PC-3 (cell line): ENCODE measurements at places on chromosomes 2 and 18. TPM values are rescaled to one million over a fixed set of nuclear protein-coding genes. Genes with fewer than 3 reads are reported as not detected.

DNA sequence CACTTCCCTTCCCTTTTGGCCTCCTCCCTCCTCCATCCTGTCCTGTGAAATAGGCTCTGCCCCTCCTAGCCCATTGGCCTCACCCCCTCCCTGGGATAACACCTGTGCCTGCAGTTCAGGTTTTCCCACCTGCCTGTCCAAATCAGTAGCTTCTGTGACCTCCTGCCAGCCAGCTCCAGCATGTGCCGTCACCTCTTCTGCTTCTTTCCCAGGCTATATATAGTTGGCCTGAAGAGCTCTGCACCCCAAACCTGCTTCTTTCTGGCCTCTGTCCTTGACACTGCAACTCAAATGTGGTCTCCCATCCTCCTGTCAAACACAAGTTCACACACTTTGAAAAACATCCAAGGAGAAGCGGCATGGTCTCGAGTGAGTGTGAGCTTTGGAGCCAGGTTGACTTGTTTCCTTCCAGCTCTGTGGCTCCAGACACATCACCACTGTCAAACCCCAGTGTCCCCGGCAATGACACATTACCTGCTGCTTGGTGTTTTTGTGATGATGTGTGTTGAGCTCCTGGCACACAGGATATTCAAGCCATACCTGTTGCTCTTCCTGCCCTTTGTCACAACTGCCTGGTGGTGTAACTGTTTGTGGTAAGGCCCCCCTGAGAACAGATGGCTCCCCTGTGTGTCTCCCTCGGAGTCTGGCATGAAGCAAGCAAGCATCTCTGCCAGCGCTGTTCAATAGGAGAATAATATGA lies 143.6 kb upstream of the DAPL1 start:
- no peaks in the 10 kb centered on the region for H3K27me3 ChIP-seq
- H3K4me3 ChIP-seq = no peak overlapping the region
- no peaks in the 10 kb centered on the region for H3K36me3 ChIP-seq
- H3K27ac ChIP-seq = no peak overlapping the region
- no peak for DNase-seq
- H3K4me1 ChIP-seq = peaks cover 14% of the 10 kb centered on the region

Gene ST8SIA5
- total RNA-seq = 0.04 TPM in 1 of 2 replicates, not detected in the other

DNA sequence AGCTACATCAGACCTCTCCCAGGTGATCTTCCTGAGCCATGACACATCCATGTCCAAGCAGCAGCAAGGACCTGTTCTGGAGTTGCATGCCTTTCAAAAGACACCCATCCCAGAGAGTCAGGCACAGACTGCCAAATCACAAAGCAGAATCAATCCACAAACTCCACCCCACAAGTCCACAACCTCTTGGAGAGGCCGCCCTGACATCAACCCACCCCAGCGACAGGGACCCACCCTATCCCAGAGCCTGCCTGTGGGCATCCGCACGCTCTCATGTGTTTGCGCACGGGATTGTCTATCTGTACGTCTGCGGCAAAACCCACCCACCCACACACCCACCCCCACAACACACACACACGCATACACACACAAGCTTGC lies 11.9 kb downstream of the SMAD7 start:
- H3K27ac ChIP-seq = no peak overlapping the region
- H3K36me3 ChIP-seq = no peaks in the 10 kb centered on the region
- H3K27me3 ChIP-seq = no peaks in the 10 kb centered on the region

GRCh38 chr2:25204190-25204838 lies 35.9 kb upstream of the POMC start:
- no peaks in the 10 kb centered on the region for H3K36me3 ChIP-seq
- H3K27me3 ChIP-seq = no peaks in the 10 kb centered on the region
- H3K4me1 ChIP-seq = no peaks in the 10 kb centered on the region
- no peak for DNase-seq
- no peak overlapping the region for H3K4me3 ChIP-seq
- H3K27ac ChIP-seq = no peak overlapping the region

- DNase-seq = no peak
- no peaks in the 10 kb centered on the region for H3K27me3 ChIP-seq
- no peaks in the 10 kb centered on the region for H3K36me3 ChIP-seq
- H3K27ac ChIP-seq = no peak overlapping the region
These were observed 8.6 kb downstream of the ITGA4 start for GRCh38 chr2:181465676-181466375.

- no peak for DNase-seq
- H3K36me3 ChIP-seq = peaks cover 23% of the 10 kb centered on the region
- no peak overlapping the region for H3K27ac ChIP-seq
- H3K4me1 ChIP-seq = peaks cover 4% of the 10 kb centered on the region; the same call in 1 of the 2 replicates
These were observed 14.2 kb downstream of the GPATCH11 start for GRCh38 chr2:37098416-37099118.

Gene ANO7
- 2.6 and 2.9 TPM in 2 replicates for total RNA-seq
